ENCODE measurements at places on chromosomes 7 and 10.
A peak's percentile ranks its signal among the peaks of the same experiment; 100 is the strongest.

GRCh38 chr7:22726345-22726906 lies 574 bp upstream of the IL6 start:
- peak; percentile 23 for DNase-seq

DNA sequence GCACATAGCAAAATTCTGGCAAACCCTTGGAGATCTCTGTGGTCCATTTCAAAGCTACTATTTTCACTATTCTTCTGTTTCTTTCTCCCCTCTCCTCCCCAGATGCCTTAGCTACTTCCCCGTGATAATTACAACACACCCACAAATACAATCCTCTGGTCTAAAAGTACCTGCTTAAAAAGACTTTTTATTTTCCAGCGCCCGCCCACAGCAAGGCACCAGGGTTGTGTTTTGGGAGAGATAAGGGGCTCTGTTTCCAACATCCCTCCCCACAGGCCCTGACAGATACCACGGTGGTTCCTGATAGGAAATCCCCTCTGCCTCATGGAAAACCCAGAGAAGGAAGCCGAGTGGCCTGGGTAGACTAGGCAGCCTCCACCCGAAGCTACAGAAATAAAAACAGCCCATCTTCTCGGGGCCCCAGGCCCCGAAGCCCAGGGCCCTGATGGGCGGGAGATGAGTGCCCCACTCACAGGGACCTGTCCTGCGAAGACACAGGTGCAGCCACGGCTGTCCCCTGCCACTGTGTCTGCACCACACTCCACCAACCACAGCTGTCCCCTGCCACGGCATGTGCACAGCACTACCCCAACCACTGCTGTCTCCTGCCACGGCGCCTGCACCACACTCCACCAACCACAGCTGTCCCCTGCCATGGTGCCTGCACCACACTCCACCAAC lies 19.7 kb downstream of the CALML5 start:
- no peak for DNase-seq

DNA sequence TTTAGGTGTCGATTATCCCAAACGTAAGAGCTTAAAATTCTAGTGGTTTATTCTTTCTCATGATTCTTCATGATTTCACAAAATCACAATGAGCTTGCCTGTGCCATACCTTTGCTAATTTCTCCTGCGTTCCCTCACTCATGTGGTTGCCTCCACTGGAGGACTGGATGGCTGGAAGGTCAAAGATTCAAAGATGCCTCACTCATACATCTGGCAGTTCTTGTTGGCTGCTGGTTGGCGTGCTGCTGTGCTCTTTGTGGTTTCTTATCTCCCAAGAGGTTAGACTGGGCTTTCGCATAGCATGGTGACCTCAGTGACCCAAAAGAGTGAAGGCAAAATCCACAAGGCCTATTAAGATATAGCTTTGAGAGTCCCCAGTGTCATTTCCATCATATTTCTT lies 877.6 kb upstream of the AUTS2 start:
- DNase-seq = no peak

DNA sequence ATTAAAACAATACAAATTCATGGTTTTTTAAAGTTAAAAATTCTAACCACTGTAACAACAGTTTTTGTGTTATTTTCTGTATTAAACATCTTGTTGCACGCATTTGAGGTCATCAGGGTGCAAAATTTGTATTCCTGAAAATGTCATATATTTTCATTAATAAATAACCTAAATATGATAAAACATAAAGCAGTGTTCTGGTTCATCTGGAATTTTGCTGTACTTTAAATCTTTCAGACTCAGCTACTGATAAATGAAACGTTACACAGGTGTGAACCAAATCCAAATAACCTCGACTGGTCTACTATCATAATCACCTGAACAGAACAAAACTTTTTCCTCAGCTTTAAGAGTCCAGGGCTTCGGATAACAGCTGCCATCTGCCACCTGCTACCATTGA lies 6.9 kb downstream of the IFIT2 start:
- DNase-seq = no peak

GRCh38 chr7:2017914-2018568 lies 214.7 kb downstream of the MAD1L1 start:
- no peak for DNase-seq

DNA sequence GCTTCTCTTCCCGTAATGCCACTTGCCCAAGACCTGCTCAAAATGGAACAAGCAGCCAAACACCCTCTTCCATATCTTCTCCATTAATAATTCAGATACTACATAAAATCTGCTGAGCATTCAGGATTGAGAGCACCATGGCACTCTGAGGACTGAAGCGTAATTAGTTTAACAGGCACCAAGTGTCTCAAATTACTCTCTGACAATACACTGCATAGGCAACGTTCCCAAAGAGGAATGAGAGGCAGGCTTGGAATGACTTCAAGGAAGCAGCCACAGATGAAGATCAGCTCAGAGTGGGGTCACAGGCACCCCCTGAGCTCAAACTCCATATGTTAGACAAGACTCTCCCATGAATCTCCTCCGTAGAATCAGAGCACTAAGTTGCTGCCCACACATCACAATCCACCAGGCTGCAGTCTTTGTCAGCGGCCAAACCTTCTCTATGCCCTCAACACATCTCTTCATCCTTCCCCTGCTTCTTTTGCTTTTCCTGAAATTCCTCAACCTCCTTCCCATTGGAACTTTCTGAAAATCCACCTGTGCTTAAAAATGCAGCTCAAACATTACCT lies 4.7 kb upstream of the ABLIM1 start:
- no peak for DNase-seq

GRCh38 chr10:73467206-73467605 lies 28.6 kb downstream of the PPP3CB start:
- no peak for DNase-seq

GRCh38 chr7:4739528-4739992 lies 35.9 kb upstream of the AP5Z1 start:
- peak; percentile 28 for DNase-seq

GRCh38 chr10:122249991-122250750 lies 20.9 kb upstream of the BTBD16 start:
- DNase-seq = no peak

DNA sequence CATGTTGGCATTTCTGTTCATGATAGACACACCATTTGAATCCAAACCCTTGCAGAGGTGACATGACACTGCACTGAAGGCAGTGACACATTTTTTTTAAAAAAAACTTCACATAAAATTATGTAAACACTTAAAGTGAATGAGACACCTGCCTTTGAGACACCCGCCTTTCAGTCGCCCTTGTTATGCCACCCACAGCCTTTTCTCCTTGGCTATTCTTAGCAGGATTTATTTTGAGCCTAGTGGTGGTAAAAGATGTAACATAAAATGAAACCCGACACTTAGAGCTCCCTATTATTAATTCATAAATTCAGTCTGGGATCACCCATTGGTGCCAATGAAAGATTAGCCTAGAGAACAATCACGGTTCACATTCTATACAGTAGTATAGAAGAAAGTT lies 161.3 kb downstream of the DYNC1I1 start:
- no peak for DNase-seq

DNA sequence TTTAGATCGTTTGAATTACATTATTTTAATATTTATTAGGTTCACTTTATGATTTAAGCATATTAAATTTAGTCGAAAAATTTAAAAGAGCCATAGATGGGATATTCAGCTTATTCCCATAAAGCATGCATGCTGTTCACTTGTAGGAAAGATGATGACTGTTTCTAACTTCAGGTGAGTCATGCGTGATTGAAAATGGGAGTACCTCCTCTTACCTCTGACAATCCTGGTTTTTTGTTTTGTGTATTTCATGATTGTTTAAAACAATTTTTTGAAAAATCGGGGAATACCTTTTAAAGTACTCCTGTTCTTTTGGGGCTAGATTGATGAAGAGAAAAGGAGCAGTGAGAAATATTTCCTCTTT lies 1.4 kb downstream of the TNKS2 start:
- DNase-seq = no peak

- no peak for DNase-seq
These were observed 6.3 kb downstream of the ZNF503 start for GRCh38 chr10:75395066-75395931.

- DNase-seq = no peak
These were observed 46.4 kb downstream of the TMEM168 start for GRCh38 chr7:112743811-112744210.

DNA sequence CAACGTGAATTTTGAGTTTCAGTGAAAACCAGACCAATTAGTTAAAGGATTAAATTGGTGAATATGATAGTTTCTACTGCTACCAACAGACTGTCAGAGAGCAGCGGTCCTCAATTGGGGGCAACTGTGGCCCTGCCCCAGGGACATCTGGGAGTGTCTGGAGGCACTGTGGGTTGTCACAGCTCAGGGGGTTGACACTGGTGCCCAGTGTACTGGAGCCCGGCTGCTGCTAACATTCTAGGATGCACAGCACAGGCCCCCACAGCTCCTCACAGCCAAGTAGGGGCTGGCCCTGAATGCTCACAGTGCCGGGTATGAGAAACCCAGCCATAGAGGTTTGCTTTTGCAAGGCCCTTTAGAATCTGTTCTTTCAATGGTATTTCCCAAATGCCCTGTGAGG lies 84.1 kb upstream of the CXCL12 start:
- no peak for DNase-seq

GRCh38 chr10:76049581-76050290 lies 618.3 kb downstream of the LRMDA start:
- DNase-seq = no peak

- DNase-seq = no peak
These were observed 4.3 kb downstream of the IL15RA start for GRCh38 chr10:5973069-5973468.

DNA sequence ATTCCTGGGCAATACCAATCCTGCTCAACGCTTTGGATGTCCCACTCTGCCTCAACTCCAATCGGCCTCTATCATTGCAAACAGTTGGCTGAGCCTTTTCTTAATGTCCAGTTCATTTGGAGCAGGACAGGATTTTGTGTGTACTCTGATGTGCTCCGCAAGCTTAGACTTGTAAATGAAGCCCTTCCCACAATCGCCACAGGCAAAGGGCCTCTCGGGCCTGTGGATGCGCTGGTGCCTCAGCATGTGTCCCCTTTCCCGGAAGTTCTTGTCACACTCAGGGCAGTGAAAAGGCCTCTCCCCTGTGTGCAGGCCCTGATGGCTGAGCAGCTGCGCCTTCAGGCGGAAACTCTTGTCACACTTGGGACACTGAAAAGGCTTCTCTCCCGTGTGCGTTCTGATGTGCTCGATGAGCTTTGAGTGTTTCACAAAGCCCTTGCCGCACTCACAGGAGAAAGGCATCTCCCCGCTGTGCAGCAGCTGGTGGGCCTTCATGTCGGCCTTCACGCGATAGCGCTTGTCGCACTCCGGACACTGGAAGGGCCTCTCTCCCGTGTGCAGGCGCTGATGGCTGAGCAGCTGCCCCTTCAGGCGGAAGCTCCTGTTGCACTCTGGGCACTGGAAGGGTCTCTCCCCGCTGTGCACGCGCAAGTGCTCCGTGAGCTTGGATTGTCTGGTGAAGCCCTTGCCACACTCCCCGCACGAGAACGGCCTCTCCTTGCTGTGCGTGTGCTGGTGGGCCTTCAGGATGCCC lies 20.0 kb downstream of the ZNF786 start:
- DNase-seq = no peak

GRCh38 chr7:106603346-106603745 lies 57.6 kb downstream of the CCDC71L start:
- no peak for DNase-seq

DNA sequence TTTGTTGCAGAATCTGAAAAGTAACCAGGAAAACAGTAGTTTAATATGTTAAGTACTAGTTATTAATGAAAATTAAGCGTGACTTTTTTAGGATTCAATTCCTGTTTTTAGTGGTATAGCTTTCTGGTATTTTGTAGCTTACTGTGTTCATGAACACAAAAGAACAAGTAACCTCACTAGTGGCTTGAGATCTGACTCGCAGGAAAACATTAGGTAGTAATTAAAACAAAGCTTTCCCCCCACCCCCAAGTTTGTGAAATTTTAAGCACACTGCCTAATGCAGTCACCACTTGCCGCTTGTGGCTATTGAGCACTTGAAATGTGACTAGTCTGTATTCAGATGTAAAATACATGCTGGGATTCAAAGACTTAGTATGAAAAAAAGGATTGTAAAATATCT lies 102.5 kb upstream of the RPA3 start:
- DNase-seq = no peak

GRCh38 chr10:113454341-113455061 lies 98.4 kb upstream of the HABP2 start:
- DNase-seq = peak; percentile 8

GRCh38 chr10:106473129-106473685 lies 691.3 kb downstream of the SORCS1 start:
- DNase-seq = no peak

GRCh38 chr7:101166909-101167644 lies 1.7 kb upstream of the VGF start:
- DNase-seq = peak; percentile 71

DNA sequence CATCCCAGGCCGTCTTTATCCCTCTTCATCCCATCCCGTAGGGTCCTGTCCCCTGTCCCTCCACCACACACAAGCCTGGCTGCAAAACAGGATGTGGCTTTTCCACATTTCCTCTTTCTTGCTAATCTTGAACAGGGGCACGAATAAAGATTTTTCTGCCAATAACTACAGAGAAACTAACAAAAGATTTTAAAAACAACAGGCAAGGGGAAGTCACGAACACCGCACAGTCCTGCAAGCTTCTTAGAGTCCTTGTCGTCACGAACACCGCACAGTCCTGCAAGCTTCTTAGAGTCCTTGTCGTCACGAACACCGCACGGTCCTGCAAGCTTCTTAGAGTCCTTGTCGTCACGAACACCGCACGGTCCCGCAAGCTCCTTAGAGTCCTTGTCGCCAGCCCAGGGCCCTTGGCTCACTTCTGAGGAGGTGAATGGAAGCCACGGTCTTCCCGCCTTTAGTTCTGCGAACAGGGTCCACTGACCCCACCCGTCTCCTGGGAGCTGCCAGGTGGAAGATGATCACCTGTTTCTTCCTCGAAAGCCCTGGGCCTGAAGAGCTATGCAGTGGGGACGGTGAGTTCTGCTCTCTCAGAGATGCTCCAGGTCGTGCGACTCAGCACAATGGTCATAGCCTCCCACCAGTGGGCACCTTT lies 10.3 kb upstream of the INSIG1 start:
- no peak for DNase-seq

GRCh38 chr10:42943025-42943818 lies 133.6 kb upstream of the RET start:
- DNase-seq = no peak

GRCh38 chr7:116327752-116328151 lies 117.4 kb downstream of the TES start:
- no peak for DNase-seq

DNA sequence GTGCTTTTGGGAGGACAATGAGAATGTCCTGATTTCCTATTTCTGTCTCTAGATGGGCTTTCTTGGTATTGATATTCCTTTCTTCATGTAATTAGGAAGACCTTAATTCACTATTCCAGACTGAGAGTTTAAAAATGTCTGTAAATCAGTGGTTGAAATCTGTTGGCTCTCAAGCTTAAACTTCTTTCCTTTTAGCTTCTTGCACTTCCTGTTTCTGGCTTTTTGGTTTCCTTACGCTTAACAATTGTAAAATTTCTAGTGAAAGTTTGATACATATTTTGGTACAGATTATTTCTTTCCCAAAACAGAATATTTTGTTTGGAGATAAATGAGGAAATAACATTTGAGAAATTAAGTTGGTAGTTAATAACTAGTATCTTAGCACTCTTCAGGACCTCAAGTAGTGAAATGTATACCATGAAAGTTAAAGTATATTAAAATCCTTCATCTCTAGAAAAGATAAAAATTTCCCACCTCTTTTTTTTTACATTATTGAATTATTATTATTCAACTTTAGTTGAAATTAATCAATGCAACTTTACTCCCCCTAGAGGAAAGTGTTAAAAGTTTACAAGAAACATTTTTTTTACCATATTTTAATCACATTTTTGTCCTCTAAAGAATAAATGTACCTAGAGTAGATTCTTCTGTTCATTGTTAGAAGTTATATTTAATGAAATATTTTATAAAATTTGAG lies 137.2 kb downstream of the PHTF2 start:
- no peak for DNase-seq

- DNase-seq = peak; percentile 15
These were observed 45.4 kb upstream of the MBL2 start for GRCh38 chr10:52818019-52818418.

All from NCI-H2227 treated with DMSO at 0.1 percent for 48 hours (cell line).